ENCODE measurements at places on chromosomes 7 and 10.

GRCh38 chr7:115851291-115851690 lies 179.3 kb downstream of the TFEC start:
- peak; percentile 2 for DNase-seq

- DNase-seq, result no peak
Measured at GRCh38 chr10:48445932-48446331, 139.5 kb downstream of the MAPK8 start.

DNA sequence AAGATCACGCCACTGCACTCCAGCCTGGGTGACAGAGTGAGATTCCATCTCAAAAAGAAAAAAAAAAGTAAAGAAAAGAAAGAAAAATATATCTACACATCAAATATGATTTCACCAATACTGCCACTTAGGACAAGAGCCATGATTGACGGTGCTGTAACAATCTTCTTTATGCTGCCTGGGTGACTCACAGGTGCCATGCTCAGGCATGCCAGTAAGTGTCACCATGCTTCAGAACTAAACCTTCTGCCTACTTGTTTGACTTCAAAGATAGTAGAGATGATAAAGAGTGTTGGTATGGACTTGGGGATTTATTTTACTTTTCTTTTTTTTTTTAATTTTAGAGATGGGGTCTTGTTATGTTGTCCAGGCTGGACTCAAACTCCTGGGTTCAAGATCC lies 33.6 kb upstream of the DNMBP start:
- peak; percentile 42 for DNase-seq

GRCh38 chr7:93115796-93116195 lies 2.0 kb downstream of the SAMD9 start:
- peak; percentile 47 for DNase-seq

- no peak for DNase-seq
Measured at GRCh38 chr7:94001396-94001795, 2.8 kb downstream of the BET1 start.

GRCh38 chr7:30700941-30701340 lies 18.7 kb upstream of the CRHR2 start:
- DNase-seq, result no peak

GRCh38 chr10:79132681-79133381 lies 64.1 kb downstream of the ZMIZ1 start:
- DNase-seq, result no peak

DNA sequence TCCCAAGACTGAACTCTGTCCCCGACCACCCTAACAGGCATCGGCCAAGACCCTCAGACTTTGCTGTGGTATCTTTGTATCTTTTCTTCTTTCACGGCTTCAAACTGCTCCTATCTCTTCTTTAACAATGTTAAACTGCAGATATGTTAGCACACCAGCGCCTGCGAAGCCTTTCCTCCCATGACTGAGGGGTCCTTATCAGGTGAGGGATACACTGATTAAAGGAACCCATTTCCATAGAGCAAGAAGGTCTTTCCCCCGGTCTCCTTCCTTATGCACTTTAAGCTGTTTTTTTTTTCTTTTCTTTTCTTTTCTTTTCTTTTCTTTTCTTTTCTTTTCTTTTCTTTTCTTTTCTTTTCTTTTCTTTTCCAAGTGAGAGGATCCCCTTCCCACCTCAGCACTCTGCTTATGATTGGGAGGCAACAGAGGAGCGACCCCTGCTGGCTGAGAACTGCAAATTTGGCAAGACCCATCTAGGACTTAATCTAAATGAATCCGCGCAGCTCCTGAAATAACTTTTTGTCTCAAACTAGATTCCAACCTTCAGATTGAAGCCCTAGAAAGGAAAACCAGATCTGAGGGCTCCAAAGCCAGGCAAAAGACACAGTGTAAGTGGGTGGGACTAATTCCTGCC lies 109.9 kb downstream of the ITGB8 start:
- no peak for DNase-seq

GRCh38 chr7:116024826-116025809 lies 5.4 kb downstream of the TFEC start:
- DNase-seq, result no peak

DNA sequence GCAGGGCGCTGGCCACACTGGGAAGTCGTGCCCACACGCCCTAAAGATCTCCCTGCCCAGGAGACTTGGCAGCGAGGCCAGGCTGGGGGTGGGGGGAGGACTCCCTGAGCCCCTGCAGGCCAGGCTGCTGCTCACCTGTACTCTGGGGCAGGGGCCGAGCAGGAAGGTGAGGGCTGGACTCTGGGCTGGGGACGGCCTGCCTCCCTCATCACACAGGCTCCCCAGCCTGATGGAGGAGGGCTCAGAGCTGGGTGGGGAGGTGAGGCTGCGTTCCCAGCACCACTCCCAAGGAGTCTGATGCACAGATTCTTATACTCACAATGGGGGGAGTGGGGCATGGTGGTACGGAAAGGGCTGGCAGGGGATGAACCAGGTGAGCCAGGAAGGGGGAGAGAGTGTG lies 71.2 kb downstream of the ELFN1 start:
- no peak for DNase-seq

- no peak for DNase-seq
Measured at GRCh38 chr7:24763303-24763901, 6.1 kb upstream of the GSDME start.

DNA sequence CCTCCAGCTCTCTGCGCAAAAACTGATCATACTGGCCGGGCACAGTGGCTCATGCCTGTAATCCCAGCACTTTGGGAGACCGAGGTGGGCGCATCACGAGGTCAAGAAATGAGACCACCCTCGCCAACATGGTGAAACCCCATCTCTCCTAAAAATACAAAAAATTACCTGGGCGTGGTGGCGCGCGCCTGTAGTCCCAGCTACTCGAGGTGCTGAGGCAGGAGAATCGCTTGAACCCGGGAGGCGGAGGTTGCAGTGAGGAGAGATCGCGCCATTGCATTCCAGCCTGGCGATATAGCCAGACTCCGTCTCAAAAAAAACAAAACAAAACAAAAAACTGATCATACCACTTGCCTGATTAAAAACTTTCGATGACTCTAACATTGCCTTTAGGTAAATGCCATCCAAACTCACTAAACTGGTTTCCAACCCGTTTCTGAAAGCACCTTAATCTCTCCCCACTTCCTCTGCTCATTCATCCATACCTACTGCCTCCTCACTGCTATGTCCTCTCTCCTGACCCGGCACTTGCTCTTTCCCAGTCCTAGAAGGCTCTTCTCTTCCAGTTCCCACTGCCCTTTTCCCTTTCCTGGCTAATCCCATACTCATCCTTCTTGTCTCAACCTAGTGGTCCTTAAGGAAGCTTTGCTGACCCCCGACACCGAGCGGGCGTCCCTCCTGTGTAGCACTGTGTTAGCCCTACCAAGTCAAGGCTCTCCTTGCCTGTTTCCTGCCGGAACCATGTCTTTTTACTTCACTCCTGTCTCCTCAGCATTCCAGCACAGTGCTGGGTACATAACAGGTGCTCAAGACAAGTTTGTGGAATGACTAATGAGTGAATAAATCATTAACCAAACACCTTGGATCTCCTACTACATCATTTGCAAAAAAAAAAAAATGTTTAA lies 686 bp upstream of the MIOS start:
- DNase-seq, result peak; percentile 28

GRCh38 chr7:131194070-131194865 lies 133.4 kb upstream of the MKLN1 start:
- DNase-seq, result no peak

All from urothelium cell line (cell line).